Uterus (tissue), 4 donors: ENCODE measurements at places on chromosomes 12 and 14. TPM values are rescaled to one million over a fixed set of nuclear protein-coding genes. Genes with fewer than 3 reads are reported as not detected.

- no peak for DNase-seq
Measured at GRCh38 chr12:74337951-74338350, 199.7 kb upstream of the ATXN7L3B start.

DNA sequence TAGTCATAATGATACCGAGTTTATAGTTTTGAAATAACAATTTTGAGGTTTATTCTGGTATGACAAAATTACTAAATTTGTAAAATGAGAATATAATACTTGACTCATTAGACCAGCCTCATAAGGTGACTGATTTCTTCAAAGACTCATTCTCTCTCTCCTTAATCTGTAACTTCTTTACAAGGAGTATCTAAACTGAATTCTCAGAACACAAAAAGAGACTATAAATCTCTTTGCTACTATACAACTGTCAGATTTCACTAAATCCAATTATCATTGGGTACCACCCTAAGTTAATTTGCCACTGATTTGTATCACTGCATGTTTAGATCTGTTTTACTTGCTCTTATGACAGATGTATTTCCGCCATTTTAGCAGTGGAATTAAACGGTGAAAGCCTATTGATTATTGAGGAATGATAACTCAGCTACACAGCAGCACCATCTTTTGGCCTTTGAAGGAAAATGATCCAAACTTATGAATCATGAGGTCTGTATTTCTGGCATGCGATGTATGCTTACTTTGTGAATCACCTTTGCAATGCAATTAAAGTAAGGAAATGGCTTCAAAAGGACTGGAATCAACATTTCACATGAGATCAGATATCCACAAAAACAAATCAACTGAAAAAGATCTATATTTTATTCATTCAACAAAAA lies 161.2 kb downstream of the RERGL start:
- DNase-seq: no peak

- peak; percentile 82 for DNase-seq
Measured at GRCh38 chr12:100573292-100574186, at the start of gene GAS2L3. Gene GAS2L3, plus strand, starts transcription at chr12:100573684. Its CDS starts 21,221 bp downstream, at chr12:100594905.

GRCh38 chr12:9669019-9669326 lies 540 bp upstream of the CLEC2D start:
- no peak for DNase-seq

Gene TEX52
- not detected for total RNA-seq

Gene TOMM20L
- not detected for total RNA-seq
